ENCODE measurements at places on chromosomes 6 and 20.

DNA sequence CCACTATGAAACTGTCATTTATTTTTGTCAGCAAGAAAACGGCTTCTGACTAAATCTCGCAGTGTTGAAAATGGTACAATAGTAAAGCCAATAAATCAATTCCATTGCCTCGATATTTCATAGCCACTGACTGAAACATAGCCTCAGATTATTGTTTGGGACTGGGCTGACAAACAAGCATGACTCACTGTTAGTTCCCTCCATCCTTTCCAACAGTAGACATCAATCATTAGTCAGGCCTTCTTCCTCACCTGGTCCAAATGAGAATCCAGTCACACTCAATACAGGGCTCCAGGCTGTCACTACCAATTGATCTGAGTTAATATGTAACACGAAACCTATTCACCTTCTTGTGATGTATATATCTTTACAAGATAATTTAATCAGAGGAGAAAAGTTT lies 66.1 kb downstream of the ADGRB3 start:
- H3K4me3 ChIP-seq: no peak overlapping the region
- no peaks in the 10 kb centered on the region for H3K36me3 ChIP-seq
- no peak overlapping the region for H3K27ac ChIP-seq
- H3K27me3 ChIP-seq: no peaks in the 10 kb centered on the region

DNA sequence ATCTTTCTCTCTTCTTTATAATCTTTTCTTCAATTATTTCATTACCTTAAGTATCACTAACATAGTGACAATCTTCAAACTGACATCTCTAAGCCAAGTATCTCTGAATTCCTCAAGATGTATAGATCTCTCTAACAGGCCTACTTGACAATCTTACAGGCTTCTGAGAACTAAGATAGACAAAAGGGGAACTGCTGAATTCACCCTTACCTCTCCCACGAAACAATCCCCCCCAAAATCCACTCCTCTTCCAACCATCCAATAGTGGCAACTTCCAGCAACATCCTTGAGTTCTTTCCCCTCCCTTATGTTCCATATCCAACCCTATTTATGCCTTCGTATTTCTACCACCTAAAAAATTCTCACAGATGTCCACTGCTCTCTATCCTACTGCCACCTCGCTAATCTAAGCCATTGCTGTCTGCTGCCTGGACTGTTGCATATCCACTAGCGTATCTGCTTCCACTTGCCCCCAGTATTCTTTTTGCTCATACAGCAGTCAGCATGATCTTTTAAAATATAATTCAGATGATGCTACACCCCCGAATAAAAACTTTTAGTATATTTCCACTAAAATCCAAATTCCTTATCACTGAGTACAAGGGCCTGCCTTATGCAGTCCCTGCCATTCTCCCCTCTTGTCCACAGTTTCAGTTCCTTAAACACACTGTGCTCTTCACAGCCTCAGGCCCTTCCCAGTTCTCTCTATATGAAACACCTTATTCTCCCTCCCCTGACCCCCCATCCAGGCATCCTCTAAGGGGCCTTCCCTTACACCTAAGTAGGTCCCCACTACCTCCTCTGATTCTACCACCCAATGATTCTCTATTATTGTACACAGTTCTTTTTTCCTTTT lies 8.0 kb downstream of the REPS1 start:
- H3K4me3 ChIP-seq: no peak overlapping the region
- no peak for DNase-seq
- no peaks in the 10 kb centered on the region for H3K36me3 ChIP-seq
- no peak overlapping the region for H3K27ac ChIP-seq

- no peak overlapping the region for H3K4me3 ChIP-seq
- H3K27me3 ChIP-seq: no peaks in the 10 kb centered on the region
- peaks cover 6% of the 10 kb centered on the region for H3K36me3 ChIP-seq
- H3K4me1 ChIP-seq: peaks cover 23% of the 10 kb centered on the region
Observed at GRCh38 chr6:41702089-41702745, 33.2 kb downstream of the TFEB start.

DNA sequence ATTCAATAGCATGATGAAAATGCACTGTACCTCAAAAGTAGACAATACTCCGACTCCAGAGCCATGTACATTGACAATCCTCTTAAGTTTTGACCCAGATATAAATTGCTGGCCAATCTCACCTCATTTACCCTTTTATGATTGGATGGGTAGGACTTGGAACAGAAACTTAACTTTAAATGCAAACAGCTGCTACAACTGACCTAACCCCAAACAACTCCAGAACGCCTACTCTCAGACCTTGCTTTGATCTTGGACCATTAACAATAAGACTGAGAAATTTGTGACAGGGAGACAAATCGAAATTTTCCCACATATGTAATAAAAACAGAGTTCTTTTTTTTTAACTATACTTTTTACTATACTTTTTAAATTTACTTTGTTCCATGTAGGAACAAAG lies 200.5 kb upstream of the MCHR2 start:
- H3K27me3 ChIP-seq: no peaks in the 10 kb centered on the region
- no peak for DNase-seq
- no peaks in the 10 kb centered on the region for H3K36me3 ChIP-seq
- H3K27ac ChIP-seq: no peak overlapping the region
- no peak overlapping the region for H3K4me3 ChIP-seq

DNA sequence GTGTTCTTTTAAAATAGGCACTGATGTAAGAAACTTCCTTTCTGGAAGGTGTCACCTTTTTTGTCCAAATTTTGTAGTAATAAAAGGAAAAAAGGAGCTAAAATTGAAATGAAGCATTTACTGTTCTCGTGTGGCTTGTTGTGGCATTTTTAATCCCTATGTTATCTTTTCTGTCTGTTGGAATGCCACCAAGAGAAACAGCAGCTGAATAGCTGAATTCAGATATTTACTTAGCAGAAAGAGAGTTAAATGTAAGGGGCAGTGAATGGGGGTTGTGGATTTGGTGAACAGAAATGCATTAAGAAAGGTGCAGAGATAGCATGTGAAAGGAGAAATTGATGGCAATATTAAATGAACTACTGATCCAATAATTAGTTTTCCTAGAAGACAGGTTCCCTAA lies 573.6 kb upstream of the EPHA7 start:
- H3K27me3 ChIP-seq: no peaks in the 10 kb centered on the region
- DNase-seq: no peak
- H3K27ac ChIP-seq: no peak overlapping the region
- H3K4me1 ChIP-seq: no peaks in the 10 kb centered on the region
- no peak overlapping the region for H3K4me3 ChIP-seq
- no peaks in the 10 kb centered on the region for H3K36me3 ChIP-seq

- no peak overlapping the region for H3K27ac ChIP-seq
- no peak overlapping the region for H3K4me3 ChIP-seq
- peaks cover 47% of the 10 kb centered on the region for H3K27me3 ChIP-seq
- H3K4me1 ChIP-seq: peaks cover 38% of the 10 kb centered on the region
Observed at GRCh38 chr6:125745281-125746018, 4.0 kb upstream of the HEY2 start.

DNA sequence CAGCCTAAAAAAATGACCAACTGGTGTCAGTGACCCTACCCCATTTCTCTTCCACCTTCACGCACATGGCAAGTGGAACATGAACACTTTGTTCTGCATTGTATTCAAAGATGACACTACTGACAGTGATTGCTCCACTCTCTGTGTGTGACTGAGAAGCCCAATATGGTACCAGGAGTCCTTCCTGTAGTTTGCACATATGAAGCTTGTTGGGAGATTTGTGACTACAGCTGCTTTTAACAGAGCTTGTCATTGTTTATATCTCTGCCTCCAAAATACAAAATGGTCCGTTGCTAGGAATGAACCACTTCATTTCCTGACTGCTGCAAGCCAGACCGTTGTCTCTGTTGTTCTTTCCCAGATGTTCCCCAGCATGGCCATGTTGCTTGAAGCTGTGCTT lies 140.3 kb upstream of the TCF21 start:
- H3K27ac ChIP-seq: no peak overlapping the region
- no peaks in the 10 kb centered on the region for H3K4me1 ChIP-seq
- no peak for DNase-seq
- H3K4me3 ChIP-seq: no peak overlapping the region
- no peaks in the 10 kb centered on the region for H3K36me3 ChIP-seq
- no peaks in the 10 kb centered on the region for H3K27me3 ChIP-seq

Data from CD4-positive, alpha-beta T cell (primary cell).